ENCODE measurements at places on chromosomes 13 and 19.

DNA sequence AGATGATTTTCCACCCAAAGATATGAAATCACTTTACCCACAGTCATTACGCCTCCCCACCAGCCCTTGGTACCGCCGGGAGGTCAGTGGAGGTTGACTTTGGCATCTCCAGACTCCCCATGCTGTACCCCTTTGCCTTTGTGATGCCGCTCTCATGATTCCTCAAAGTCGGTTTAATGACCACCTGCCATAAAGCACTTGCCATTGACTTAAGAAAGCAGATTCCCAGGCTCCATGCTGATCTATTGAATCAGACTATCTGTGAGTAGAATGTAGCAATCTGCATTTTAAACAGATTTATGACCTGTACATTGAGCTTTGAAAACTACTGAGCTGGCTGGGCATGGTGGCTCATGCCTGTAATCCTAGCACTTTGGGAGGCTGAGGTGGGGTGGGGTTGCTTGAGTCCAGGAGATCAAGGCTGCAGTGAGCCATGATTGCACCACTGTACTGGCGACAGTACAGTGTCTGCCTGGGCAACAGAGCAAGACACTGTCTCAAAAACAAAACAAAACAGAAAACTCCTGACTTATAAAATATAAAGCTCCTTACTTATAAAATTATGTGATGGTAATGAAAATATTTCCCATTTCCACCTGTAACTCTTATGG lies 235.2 kb downstream of the KLF5 start:
- DNase-seq, result no peak

DNA sequence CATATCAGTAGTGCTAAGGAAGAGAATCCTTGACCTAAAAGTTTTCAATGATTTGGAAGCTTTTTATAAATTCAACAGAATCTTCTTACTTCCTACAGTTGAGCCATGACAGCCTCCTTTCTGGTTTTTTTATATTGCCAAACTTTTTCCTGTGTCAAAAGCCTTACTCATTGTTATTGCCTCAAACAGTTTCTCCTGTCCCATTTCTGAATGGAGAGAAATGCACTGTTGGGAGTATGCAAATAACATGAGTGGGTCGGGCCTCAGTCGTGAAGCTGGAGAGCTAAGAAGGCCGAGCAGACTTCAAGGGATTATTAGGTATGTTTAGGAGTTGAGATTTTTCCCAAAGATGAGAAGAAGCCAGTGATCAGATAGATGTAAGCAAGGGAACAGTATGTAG lies 766.4 kb upstream of the KLHL1 start:
- DNase-seq, result no peak

DNA sequence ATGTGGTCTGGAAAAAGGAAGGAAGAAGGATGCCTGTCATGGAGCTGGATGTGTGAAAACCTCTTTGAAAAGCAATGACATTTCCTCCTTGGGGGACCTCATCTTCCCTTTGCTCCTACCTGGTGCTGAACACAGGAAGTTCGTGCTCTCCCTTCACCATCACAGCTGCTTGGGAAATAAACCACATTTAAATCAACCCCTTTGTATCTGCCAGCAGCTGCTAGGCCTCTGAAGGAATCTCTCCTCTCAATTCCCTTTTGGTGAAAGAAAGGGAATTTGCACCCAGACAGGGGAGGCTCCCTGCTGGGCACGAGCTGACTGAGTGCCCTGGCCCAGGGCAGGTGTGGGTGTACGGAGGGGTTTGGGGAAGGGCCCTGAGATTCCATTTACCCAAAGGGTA lies 437.7 kb downstream of the TSHZ3 start:
- DNase-seq, result no peak

- DNase-seq, result peak; percentile 48
Measured at GRCh38 chr13:29543230-29544215, 52.0 kb downstream of the SLC7A1 start.

GRCh38 chr13:25286308-25286968 lies 850 bp downstream of the MTMR6 start:
- no peak for DNase-seq

GRCh38 chr19:42563352-42564210 lies 31.1 kb downstream of the CEACAM8 start:
- DNase-seq, result no peak

DNA sequence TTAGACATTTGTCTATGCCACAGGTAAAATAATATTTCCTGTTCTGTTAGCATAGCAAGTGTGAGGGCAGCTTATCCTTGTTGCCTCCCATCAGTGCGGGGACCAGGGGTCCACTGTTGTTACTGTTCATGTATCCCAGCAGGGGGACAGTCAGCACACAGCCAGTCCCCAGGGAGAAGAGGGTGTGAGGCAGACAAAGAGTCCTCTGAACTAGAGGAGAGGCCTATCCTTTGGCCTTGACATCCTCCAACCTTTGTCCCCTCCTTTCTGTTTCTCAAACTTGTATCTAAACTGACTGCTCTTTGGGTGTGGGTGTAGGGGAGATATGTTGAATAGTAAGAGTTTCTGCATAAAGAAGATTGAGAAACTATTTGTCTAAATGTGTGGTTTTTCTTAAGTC lies 2.9 kb upstream of the GPR18 start:
- no peak for DNase-seq

- DNase-seq, result no peak
Measured at GRCh38 chr13:113802761-113803160, 43.7 kb downstream of the TMEM255B start.

GRCh38 chr19:17170538-17171297 lies 44.4 kb upstream of the USE1 start:
- DNase-seq, result no peak

DNA sequence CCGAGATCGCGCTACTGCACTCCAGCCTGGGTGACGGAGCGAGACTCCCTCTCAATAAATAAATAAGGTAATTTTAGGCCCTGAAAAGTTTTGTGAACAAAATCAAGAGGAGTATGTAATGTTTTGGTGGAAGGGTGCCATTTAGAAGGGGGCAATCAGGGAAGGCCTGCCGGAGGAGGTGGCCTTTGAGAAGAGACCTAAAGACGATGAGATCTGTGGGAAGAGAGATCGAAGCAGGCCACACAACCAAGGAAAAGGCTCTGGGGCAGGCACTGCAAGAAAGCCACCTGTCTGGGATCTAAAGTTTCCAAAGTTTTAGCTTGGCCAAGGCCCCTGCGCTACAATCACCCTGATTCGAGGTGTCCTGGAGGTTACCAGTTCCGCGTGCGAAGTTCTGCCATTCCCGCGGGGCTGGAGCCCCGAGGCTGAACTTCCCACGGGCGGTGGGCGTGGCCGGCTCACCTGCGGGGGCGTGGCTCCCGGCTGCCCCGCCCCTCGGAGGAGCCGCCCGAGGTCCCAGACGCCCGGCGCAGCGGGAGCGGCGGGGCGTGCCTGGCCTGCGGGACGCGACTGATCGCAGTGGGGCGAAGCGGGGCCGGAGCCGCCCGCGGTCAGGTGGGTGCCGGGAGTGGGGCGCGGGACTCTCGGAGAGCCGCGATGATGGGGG lies at the start of gene KLC3:
TSS of gene KLC3 (plus strand) at position 519 of the 667 bp plus-strand sequence. CDS start 4,792 bp downstream, outside the sequence.
- DNase-seq, result peak; percentile 40

DNA sequence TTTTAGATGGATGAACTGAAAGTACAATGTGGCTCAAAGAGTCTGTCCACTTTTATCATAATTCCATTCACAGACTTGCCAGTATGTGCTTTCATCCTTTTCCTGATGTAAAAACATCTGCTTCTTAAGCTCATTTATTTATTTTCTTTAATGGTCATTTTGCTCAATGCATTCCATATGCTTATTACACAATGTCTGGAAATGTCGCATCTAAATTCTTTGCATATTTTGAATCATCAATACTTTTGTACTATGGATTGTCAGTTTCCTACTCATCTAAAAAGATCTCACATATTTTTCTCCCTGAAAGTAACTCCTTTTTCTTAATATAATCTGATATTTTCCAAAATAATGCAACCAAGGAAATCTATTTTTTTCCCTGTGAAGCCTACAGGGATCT lies 1315.8 kb downstream of the EFNB2 start:
- DNase-seq, result no peak

DNA sequence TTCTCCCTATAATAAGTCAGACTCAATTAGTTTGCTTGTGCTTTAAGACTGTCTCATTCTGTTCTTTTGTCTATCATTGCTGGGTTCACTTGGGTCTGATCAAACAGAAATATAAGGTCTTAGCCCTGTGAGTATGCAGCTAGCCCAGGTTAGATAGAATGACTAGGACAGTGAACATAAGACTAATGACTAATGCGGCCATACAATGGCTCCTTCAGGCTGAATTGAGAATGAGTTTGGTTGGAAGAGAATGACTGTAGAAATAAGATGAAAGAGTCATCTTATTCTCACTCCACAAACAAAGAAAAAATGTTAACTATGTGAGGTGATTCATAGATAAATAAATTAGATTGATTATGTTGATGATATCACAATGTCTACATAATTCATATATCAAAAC lies 50.1 kb upstream of the OBI1 start:
- no peak for DNase-seq

DNA sequence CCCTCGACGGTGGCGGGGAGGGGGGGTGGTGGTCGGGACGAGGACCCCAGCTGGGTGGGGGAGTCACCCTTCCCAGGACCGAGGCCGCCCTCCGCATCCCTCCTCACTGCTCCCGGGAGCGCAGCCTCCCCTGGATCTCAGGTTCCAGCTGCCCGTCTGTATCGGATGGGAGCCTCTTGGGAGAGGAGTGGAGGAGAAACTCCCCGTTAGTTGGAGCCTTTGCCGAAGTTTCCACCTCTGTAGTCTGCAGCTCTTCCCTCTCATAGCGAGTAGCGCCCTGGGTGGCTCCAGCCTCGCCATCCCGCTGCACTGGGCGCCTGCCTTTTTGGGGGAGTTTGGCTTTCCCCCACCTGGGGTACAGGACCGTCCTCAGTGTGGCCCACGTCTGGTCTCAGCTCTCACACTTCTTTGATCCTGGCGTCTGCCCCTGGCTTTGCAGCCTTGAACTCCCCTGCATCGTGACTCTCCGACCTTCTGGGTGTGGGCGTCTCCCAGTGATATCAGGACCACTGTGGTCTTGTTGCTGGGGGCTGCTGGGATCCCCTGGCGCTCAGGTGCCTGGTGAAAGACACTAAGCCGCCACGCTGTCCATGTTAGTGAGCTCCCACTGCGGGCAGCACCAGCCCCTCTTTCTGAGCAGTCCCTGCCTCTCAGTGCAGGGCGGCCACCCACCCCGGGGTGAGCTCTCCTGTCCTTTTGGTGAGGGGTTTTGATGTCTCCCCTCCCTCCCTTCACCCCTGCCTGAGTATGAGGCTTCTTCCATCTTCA lies 1.1 kb downstream of the CNOT3 start:
- no peak for DNase-seq

DNA sequence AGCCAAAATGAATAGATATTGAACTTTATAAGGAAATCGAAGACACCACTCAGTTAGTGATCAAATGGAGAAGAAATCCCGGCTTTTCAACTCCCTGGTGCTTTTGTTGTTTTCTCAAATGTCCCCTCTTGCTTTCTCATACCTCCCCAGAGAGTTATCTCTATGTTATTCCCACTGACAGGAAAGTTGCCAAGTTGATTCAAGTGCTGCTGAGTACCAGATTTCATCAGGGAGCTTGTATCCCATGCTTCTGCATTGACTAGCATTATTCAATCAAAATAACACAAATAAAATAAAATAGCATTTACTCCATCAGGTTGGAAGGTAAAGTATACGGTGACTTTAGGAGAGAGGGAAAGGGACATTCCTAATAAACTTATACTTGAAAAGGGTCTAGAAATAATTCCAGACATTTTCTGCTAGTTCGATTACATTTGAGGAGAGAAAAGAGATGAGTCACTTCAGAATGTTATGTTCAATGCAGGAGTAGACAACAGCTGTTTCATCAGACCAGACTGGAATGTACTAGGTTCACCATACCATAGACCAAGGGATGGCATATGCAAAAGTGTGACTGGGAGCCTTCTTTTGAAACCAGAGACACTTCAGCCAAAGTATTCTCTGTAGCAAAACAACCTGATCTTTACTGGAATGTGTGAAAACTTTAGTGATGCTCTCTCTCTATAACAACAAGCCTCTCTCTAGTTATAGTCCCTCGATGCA lies 397.8 kb downstream of the FGF14 start:
- DNase-seq, result no peak

GRCh38 chr19:46239193-46240024 lies 9.9 kb downstream of the IGFL1 start:
- DNase-seq, result no peak

DNA sequence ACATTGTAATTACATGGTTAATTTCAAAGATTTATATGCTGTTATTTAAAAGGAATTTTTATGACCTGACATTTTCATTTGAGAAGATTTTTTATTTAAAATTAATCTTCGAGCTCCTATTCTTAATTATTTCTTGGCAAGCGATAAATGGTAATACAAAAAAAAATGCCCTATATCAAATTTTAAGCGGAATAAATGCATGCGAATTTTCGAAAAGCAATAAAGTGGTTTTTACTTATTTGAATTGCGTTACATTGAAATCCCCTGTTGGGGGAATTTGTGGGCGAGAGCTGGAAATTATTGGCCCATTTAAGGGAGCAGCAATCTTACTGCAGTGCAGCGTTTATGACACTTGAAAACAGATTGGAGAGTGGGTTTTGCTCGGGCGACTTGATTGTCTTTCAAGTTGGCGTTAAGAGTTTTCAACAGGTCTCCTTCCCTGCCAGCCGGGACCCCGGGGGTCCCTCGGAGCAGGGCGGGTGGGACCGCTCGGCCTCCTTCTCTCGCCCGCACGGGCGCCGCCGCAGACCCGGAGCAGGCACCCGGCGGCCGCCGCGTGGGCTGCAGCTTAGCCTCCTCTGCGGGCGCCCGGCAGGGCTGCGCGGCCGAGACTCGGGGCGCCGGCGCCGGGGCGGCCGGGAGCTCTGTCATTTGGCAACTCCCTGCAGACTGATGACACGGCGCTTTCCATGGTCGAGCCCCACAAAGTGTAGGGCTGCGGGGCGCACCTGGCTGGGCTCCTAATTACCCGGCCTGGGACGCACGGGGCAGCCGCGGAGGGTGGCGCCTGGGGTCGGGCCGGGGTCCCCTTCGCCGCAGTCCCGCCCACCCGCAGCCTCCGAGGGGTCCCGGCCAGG lies 255.1 kb upstream of the SOX21 start:
- peak; percentile 5 for DNase-seq

DNA sequence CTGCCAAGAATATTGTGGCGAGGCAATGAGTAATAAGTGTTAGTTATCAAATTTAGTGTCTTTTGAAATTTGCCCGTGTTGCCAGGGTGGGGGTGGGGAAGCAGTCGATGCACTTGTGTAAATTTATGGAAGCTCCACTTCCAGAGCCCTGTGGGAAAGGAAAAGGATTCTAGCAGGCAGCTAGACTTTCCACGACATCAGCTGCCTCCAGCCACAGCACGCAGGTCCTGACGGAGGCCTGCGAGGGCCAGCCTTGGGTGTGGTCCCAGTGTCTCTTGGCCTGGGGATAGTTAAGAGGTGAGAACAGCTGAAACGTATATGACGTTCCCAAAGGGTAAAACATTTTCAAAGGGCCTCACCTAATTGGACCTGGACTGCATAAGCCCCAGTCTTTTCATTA lies 433.0 kb downstream of the TSHZ3 start:
- no peak for DNase-seq

GRCh38 chr19:50171752-50172151 lies 8.7 kb upstream of the IZUMO2 start:
- no peak for DNase-seq

DNA sequence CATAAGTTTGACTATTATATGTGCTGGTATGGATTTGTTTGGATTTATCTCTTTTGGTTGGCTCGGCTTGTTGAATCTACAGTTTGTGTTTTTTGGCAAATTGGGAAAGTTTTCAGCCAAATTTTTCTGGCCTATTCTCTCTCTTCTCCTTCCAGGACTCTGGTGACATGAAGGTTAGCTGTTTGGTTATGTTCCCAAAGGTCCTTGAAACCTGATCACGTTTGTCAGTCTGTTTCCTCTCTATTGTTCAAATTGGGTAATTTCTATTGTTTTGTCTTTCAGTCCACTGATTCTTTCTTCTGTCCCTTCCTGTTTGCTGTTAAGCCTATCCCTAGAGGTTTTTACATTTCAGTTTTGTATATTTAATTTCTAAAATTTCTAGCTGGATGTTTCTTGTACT lies 81.5 kb upstream of the SHISA2 start:
- no peak for DNase-seq
